PC-9 (cell line): ENCODE measurements at places on chromosomes 11 and 22. TPM values are rescaled to one million over a fixed set of nuclear protein-coding genes. Genes with fewer than 3 reads are reported as not detected.

DNA sequence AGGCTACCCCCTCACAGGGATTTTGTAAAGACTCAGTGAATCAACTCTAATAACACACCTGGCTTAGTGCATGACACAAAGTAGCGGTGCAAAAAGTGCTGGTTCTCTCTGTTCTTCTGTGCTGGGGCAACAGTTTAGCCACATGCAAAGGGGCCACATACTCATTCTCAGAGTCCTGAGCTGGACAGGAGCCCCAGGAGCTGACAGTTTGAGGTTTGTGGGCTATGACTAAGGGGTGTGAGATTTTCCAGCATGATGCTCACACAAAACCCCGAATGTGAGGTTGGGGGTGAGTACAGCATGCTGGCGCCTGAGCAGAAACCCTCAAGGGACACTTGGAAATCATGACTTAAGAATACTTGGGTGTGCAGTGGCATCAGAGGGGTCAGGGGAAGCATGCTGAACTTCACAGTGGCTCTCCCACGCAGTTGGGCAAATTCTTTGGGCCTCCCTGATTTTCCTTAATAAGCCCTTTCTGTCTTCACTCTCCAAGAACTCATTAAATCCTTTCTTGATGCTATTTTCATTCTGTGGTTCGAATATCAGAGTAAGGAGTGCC lies 31.0 kb downstream of the TMPRSS5 start:
- H3K4me1 ChIP-seq: no peaks in the 10 kb centered on the region
- H3K4me3 ChIP-seq: no peak overlapping the region
- H3K27me3 ChIP-seq: peaks cover 57% of the 10 kb centered on the region
- DNase-seq: no peak
- no peaks in the 10 kb centered on the region for H3K36me3 ChIP-seq

DNA sequence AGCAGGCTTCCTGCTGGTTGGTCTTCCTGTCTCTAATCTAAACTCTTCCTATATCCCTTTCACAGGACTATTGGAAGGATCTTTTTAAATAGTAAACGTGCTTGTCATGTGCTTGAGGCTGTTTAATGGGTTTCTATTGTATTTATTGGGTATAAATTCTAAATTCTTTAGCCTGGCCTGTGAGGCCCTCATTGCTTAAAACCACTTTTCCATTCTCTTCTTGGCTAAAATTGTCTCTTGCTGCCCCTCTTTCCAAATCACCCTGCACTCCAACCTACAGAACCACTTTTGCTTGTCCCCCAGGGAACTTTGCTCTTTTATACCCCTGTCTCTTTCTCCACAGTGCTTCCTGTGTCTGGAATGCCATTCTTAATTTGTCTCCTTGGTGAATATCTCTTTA lies 46.4 kb upstream of the MUC15 start:
- H3K27me3 ChIP-seq: no peaks in the 10 kb centered on the region
- H3K27ac ChIP-seq: no peak overlapping the region
- DNase-seq: no peak
- H3K36me3 ChIP-seq: no peaks in the 10 kb centered on the region
- H3K4me3 ChIP-seq: no peak overlapping the region
- H3K4me1 ChIP-seq: peaks cover 15% of the 10 kb centered on the region

GRCh38 chr11:102615077-102615893 lies 9.8 kb downstream of the MMP20 start:
- H3K4me3 ChIP-seq: no peak overlapping the region
- no peaks in the 10 kb centered on the region for H3K4me1 ChIP-seq
- H3K27me3 ChIP-seq: no peaks in the 10 kb centered on the region
- DNase-seq: no peak
- no peaks in the 10 kb centered on the region for H3K36me3 ChIP-seq
- H3K27ac ChIP-seq: no peak overlapping the region

Gene DMC1
- 5.6 and 6.3 TPM in 2 replicates for total RNA-seq

Gene OR5P2
- 1.3 and 2.5 TPM in 2 replicates for total RNA-seq
